ENCODE measurements at places on chromosomes 4 and X.

GRCh38 chr4:23930750-23931488 lies 41.1 kb upstream of the PPARGC1A start:
- no peak for DNase-seq

GRCh38 chr4:24849756-24850155 lies 54.4 kb downstream of the SOD3 start:
- DNase-seq, result no peak

DNA sequence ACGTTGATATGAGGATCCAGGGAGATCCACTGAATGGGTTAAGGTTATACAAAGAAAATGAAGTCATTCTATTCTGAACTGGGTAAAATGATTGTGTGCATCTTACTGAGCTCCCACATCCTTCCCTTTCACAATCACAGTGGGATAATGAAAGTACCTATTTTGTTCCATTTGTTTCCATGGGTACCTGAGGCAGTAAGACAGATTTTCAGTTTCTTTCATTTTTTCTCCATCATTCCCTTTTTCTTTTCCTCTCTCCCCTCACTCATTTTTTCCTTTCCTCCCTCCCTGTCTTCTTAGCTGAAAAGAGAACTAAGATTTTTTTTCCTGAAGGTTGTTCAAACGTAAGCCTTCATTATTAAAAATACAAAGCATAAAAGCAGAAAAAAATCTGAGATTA lies 4.6 kb downstream of the GRIA2 start:
- DNase-seq, result no peak

- peak; percentile 49 for DNase-seq
Observed at GRCh38 chr4:89283226-89284009, 24.2 kb downstream of the GPRIN3 start.

DNA sequence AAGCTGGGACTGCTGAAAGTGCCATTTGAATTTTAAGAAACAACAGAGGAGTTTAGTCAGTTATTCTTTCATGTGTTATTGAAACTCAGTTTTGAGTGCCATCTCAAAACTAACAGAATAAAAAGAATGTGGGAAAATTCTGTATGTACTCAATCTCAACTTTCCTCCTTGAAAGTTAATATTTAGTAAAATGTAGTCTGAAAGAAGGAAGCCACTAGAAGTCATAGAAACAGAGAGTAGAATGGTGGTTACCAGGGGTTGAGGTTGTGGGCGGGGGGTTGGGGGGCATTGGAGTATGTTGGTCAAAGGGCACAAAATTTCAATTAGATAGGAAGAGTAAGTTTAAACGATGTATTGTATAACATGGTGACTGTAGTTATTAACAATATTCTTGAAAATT lies 628.3 kb upstream of the MAGEB2 start:
- no peak for DNase-seq

GRCh38 chr4:70577220-70577927 lies 14.7 kb upstream of the AMBN start:
- DNase-seq, result no peak

GRCh38 chr4:38424151-38424871 lies 239.7 kb upstream of the KLF3 start:
- DNase-seq, result no peak

DNA sequence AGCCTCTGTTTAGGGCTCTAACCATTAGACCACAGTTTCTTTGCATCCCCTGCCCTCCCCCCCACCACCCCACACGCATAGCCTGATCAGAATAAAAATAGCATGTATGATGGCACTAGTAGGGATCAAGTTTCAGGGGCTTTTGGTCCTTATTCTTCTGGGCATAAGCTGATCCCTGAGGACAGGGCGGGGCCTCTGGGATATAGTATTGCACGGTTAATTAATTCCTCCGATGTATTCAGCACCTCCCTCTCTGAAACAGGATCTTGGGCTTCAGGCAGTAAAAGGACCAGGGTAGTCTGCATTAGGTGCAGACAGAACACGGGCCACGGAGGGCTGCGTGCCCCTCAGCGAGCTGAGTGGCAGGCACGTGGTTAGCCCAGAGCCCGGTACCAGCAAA lies 57.1 kb downstream of the ELF4 start:
- no peak for DNase-seq

GRCh38 chr4:145619639-145619996 lies 433 bp downstream of the MMAA start:
- DNase-seq, result no peak

GRCh38 chr4:184801781-184802696 lies 23.7 kb downstream of the ACSL1 start:
- DNase-seq, result no peak

- no peak for DNase-seq
Observed at GRCh38 chr4:154076921-154077320, 288.0 kb upstream of the SFRP2 start.

DNA sequence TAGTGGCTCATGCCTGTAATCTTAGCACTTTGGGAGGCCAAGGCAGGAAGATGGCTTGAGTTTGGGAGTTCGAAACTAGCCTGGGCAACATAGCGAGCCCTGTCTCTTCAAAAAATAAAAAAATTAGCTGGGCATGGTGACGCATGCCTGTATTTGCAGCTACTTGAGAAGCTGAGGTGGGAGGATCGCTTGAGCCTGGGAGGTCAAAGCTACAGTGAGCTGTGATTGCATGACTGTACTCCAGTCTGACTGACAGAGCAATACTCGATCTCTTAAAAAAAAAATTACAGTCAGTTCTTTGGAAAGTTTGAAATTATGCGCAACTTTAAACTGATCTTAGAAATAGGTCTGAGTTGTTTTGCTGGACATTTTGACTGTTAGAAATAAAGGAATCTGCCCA lies 55.8 kb downstream of the DOCK11 start:
- DNase-seq, result no peak
